PC-3 (cell line): ENCODE measurements at places on chromosomes 2 and 18.
A peak's percentile ranks its signal among the peaks of the same experiment; 100 is the strongest.

DNA sequence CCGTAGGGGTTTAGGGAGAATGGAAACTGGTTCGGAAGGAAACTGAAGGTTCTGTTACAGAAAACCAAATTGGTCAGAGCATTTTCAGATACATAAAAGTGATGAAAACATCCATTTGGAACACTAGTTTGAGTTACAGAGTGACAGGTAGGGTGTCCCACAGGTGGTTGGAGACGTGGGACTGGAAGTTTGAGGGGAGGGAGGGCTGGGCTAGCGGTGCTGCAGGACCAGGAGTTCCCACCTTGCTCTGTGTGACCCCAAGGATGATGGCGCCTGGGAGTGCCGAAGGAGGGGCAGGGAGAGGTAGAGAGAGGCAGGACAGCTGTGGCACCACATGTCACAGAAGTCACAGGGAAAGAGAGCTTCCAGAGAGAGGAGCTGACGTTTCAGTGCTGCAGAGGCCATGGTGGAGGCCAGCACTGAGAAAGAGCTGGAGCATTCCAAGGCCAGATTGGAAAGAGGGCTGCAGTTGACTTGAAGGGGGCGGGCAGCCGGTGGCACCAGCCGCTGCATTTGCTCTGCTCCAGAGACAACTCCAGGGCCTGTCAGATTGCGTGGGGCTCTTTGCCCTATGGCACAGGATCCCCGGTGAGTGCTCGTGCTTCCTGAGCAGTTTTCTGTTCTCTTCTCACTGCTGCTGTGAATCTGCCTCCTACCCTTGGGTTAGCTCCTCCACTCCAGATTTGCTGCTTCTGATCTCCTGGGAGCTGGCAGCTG, 56.2 kb upstream of the FOSL2 start:
- DNase-seq: no peak

GRCh38 chr2:106111882-106112571, 82.1 kb downstream of the UXS1 start:
- no peak for DNase-seq

GRCh38 chr2:162072181-162072702, 1.8 kb downstream of the DPP4 start:
- DNase-seq: peak; percentile 70

GRCh38 chr2:133655610-133656009, 87.3 kb upstream of the NCKAP5 start:
- DNase-seq: no peak

DNA sequence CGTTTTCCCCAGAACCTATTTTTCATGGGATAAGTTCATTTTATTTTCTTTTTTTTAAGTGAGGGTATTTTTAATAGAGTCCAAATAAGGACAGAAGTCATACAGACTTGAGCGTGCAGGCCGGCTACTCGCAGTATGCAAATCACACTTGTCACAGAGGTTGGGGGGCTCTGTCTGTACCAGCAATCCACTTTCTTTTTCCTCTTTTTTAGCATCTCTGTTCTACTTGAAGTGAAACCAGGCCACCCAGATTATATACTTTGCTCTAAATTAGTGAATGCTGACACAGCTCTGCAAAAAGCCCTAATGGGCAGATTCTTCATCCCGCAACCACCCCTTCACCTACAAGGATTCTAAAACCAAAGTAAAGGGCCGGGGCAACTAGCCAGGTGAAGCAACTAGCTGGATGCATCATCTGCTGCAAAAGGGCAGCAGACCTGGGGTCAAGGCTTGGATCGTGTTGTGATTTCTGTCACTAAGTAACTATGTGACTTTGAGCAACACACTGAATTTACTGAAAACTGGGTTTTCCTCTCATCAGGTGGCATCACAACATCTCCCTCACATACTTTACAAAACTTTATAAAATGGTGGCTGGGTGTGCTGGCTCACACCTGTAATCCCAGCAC, 18.4 kb downstream of the KDSR start:
- DNase-seq: no peak

DNA sequence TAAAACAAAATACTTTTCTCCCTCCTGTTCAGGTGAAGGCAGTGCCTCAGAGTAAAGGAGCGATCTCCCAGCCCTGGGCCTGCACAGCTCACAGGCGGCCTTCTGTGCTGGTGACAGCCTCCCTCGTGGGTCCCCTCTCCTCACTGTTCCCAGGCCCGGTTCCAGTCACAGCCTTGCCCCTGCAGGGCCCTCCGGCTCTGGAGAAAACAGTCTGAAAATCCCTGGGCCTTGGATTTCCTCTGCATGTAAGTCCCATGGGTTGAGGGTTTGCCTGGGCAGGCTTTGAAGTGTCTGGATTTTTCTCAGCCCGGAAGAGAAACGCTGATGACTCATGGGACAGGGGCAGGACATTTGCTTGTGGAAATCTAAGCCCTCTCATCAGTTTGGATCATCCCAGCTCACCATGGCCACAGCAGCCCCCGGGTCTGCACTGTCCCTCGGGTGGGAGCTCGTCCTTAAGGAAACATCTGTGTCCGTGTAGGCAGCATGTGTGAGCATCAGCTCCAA, 186.1 kb upstream of the RAB12 start:
- peak; percentile 67 for DNase-seq

DNA sequence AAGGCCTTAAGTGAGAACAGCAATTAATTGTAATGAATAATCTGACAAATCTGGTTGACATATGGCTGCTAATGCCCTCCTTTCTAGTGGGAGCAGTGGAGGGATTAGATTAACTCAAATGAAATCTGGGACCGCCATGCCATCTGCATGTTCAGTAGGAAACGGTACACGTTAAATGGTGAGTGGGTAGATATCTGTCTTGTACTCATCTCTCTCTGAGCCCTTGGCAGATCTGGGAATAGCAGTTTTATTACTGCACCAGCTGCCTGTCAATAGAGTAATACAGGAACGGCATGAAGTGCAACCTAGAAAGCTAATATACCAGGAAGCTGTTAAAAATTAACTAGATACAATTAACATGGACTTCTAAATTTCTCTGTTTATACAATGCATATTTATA, 258.8 kb downstream of the GPD2 start:
- DNase-seq: no peak

GRCh38 chr2:112962308-112963175, 15.3 kb upstream of the IL36G start:
- DNase-seq: no peak

- peak; percentile 60 for DNase-seq
These were observed 148.8 kb downstream of the ACKR3 start for GRCh38 chr2:236718207-236718992.

- DNase-seq: no peak
These were observed 191.7 kb downstream of the GBX2 start for GRCh38 chr2:235976516-235976915.

- DNase-seq: no peak
These were observed 422.7 kb downstream of the TGIF1 start for GRCh38 chr18:3872641-3873040.

DNA sequence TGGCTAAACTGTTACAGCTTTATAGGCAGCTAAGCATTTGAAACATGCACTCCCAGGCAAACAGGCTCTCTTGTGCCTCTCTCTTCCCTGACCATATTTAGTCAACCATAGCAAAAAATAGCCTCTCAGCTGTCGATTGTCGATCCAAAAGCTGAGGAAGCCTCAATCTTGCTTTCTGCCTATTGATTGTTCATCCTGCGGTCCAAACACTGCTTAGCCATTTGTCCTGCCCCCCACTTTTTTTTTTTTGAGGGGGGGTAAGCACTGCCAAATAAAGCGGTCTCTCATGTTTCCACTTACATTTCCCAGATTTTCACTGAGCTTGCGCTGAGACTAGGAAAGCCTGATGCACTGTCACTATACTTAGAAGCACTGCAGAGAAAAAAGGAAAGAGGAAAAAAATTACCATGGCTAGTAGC, 90.8 kb downstream of the MIB1 start:
- DNase-seq: no peak

DNA sequence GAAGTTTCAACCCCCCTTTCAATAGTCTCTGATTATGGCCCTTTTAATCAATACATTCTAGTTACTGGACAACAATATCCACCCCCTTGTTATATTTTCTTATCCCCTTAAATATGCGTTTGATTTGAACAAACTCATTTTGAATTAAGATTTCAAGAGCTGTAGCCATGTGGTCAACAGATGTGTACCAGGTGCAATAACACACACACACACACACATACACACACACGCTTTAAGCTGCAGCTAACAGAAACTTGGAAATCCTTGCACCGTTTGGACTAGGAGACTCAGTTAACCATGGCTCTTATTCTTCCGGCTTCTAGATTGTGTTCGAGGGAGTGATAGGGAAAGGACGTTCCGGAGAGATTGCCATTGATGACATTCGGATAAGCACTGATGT, 82.8 kb downstream of the NRP2 start:
- no peak for DNase-seq

- DNase-seq: peak; percentile 73
These were observed at the start of gene TLK1 for GRCh38 chr2:171160119-171160955. Gene TLK1, minus strand, starts transcription at chr2:171160893. Its CDS starts 465 bp downstream, at chr2:171160428.

- DNase-seq: peak; percentile 33
These were observed 83.4 kb downstream of the RAPH1 start for GRCh38 chr2:203451689-203452088.

DNA sequence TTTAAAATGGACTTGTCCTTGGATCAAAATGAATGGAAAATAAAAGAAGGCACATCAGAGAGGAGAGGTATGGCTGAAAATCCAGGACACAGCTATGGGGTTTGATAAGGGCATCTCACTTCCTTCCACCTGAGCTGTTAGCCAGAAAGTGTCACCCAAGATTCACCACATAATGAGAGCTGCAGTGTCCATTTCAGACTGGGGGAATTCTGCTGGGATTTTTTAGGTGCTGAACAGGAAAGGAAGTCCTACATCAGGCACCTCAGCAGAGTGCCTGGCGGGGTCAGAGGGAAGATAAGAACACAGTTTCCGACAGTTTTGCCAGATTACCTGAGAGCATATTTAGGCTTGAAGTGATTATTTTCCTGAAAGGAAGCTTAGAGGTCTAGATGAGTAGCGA, 187.6 kb upstream of the HNMT start:
- no peak for DNase-seq

DNA sequence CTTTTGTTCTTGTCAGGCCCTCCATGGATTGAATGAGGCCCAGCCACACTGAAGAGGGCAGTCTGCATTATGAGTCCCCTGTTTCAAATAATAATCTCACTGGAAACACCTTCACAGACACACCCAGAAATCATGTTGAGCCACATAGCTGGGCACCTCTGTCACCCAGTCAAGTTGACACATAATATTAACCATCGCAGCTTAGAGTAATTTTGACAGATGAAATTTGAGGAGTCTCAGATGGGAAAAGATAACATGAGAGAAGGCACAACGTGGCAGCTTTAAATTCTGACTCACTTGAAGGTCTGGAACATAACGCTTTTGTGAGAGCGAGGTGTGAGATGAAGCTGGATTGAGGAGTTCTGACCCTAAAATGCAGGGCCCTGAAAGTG, 70.9 kb upstream of the TMEM87B start:
- DNase-seq: peak; percentile 73

- no peak for DNase-seq
These were observed 40.2 kb upstream of the GMCL1 start for GRCh38 chr2:69789175-69789721.

DNA sequence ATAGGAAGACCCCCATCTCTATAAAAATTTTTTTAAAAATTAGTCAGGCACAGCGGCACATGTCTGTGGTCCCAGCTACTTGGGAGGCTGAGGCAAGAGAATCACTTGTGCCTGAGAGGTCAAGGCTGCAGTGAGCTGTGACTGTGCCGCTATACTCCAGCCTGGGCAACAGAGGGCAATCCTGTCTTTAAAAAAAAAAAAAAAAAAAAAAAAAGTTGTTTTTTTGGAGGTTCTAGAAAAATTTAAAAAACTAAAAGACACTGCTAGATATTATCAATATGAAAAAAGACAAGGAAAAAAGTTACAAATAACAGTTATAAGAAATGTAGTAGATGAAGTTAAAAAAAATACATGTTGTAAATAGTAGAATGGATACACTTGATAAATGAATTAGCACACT, 56.1 kb upstream of the C2orf15 start:
- peak; percentile 24 for DNase-seq

- DNase-seq: no peak
These were observed 98.3 kb downstream of the FMNL2 start for GRCh38 chr2:152433289-152433688.

DNA sequence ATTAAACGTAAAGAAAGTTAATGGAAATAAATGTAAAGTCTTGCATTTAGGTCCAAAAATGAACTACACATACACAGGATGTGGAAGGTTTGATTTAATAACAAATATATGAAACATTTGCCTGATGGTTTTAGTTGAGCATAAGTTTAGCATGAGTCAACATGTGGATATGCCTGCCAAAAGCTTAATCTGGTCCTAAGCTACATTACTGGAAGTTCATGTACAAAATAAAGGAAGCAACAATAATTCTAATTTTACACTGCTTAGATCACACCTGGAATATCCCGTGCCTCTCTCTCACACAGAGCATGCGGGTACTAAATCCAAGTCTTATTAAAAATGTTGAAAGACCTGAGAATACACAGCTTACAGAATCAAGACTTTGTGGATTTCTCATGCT, 276.5 kb upstream of the NRP2 start:
- peak; percentile 64 for DNase-seq

- no peak for DNase-seq
These were observed 97.9 kb upstream of the RIOK3 start for GRCh38 chr18:23355206-23355605.

GRCh38 chr2:118990757-118991545, 49.0 kb downstream of the MARCO start:
- no peak for DNase-seq
